Activated T-cell treated with anti-CD3 and anti-CD28 coated beads, Interleukin-2, amount 50 U/mL, for 72 hours (primary cell): ENCODE measurements at places on chromosomes 7 and 10. TPM values are rescaled to one million over a fixed set of nuclear protein-coding genes. Genes with fewer than 3 reads are reported as not detected.

GRCh38 chr10:11958956-11959355 is 83.7 kb downstream of the UPF2 start:
- no peak for DNase-seq

GRCh38 chr10:126290232-126290631 is 98.0 kb downstream of the ADAM12 start:
- no peak for DNase-seq

GRCh38 chr10:130254662-130255061 is 118.5 kb downstream of the GLRX3 start:
- DNase-seq = no peak

GRCh38 chr7:122143751-122144711 is at the start of gene AASS:
Gene AASS, minus strand, starts transcription at chr7:122144249. Its CDS starts 10,523 bp downstream, at chr7:122133726.
- DNase-seq = peak; percentile 88

DNA sequence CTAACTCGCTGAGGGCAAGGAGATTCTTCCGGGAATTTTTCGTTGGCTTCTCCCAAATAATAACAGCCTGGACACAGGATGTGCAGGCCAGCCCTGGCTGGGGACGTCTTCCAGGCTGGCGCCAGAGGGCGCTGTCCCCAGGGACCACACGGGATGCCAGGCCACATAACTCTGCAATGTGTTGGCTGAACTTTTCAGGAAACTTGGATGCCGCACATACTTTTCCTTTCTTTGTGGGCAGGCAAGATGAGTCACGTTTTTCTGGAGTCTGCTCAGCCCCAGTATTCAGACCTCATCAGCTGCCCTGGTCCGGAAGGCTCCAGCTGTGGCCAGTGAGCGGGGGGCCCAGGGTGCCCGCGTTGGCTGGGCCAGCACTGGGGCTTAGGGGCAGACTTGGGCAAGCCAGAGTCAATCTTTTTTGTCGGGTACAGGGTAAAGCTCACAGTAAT is 122.7 kb downstream of the PRKAG2 start:
- DNase-seq = no peak

- DNase-seq = peak; percentile 18
Measured at GRCh38 chr7:121366852-121367431, 29.2 kb downstream of the FAM3C start.

- peak; percentile 74 for DNase-seq
Measured at GRCh38 chr10:12042409-12042796, 206 bp downstream of the UPF2 start.

- DNase-seq = no peak
Measured at GRCh38 chr10:69899727-69900595, 98.3 kb downstream of the COL13A1 start.

GRCh38 chr10:37436357-37436756 is 311.0 kb downstream of the ANKRD30A start:
- DNase-seq = no peak

DNA sequence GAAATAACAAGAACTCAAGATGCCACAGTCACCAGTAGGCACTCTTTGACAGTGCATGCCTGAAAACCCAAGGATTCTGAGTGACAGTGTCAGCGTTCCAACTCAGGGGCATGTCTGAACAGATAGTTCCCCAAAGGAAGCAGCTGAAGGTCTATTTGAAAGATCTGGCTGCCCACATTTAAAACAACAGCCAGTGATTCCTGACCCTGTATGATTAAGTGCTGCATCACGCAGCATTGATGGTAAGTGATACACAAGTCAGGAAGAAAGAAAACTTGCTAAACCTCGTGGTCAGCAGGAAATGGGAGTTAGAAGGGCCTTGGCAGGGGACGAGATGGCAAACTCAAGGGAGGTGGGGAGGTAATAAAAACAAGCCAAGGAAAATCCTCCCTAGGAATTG is 1013.1 kb downstream of the TYW1 start:
- DNase-seq = no peak

Gene REPIN1
- total RNA-seq = 53.6 TPM

Gene MBL2
- total RNA-seq = not detected

Gene C10orf62
- not detected for total RNA-seq

Gene TECPR1
- total RNA-seq = 53.0 TPM
